ENCODE measurements at places on chromosomes 7 and 10.

DNA sequence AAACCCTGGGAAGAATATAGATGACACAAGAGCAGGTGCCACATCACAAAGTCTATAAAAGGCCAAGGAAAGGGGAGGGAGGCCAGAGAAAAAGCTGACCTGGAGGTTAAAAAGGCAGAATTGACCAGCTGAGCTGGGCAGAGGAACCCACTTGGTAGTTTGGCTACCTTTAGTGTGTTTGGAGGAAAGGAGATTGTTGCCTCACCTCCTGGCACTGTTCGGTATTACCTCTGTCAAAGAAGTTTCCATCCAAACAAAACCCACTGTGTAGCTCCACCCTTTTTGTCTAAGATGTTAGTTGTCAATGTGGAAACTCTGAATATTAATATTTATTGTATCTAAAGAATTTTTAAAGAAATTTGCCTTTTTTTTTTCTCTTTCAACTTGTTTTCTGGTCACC is 23.4 kb downstream of the ENTPD7 start:
- no peak for DNase-seq

DNA sequence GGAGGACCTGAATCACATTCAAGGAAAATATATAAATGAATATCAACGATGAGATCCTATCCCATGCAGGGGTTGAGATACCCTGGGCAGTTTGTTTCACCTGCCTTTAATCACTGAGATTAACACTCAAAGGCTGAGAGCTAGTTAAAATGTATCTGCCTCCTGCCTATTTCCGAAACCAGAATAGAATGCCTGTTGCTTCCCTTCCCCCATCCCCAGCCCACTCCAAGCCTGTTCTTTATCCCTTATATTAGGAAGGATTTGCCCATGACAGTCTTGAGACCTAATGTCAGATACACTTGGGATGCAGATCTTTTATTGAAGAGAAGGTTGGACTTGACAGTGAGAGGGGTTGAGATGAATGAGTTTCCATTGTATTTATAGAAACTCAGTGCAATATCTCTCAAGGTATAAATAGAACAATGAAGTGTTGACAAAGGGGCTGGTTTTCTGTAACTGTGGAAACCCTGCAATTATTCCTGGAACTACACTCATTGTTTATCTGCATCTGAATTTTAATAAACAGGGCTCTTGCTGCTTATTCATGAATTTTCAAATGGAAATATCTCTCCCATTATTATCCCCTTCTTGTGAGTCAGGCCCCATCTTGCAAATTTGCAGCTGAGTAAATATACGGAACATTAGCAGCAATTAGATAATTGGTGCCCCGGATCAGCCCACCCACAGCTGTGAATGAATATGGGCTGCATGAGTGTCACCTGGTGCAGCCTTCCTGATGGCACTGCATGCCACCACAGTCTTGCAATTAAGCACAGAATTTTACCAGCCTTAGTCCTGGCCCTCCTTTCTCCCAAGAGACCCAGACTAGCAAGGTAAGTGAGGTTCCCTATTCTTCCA is 66.7 kb downstream of the SORCS3 start:
- DNase-seq = no peak

- DNase-seq = no peak
Measured at GRCh38 chr7:156680281-156680680, 39.7 kb downstream of the RNF32 start.

DNA sequence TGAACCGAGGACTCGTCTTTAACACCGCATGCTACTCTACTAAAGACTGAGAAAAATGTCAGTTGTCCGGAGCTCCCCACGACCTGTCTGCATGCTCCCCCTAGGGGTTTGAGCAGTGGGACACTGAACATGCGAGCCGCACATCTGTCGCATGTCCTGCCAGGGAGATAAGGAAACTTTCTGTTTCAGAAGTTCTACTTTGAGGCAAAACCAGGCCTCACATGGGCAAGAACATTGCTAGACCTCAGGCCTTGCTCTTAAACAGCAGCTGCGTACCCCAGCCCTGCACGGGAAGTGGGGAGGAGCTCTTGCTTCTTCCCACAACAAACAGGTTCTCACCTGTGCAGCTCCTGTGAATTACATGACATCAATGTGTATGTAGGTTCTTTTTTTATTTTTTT is 30.3 kb upstream of the HERPUD2 start:
- no peak for DNase-seq
